PC-3 (cell line): ENCODE measurements at places on chromosomes 2 and 18. TPM values are rescaled to one million over a fixed set of nuclear protein-coding genes. Genes with fewer than 3 reads are reported as not detected.

CD8B2 gene
- total RNA-seq, result not detected in 2 replicates

GRCh38 chr2:201621293-201621999 is 21.9 kb downstream of the TMEM237 start:
- peak; percentile 52 for DNase-seq

- peak; percentile 35 for DNase-seq
These were observed 44.9 kb downstream of the PTPN2 start for GRCh38 chr18:12839057-12839525.

GRCh38 chr2:181281206-181281832 is 175.9 kb upstream of the ITGA4 start:
- no peak for DNase-seq

DNA sequence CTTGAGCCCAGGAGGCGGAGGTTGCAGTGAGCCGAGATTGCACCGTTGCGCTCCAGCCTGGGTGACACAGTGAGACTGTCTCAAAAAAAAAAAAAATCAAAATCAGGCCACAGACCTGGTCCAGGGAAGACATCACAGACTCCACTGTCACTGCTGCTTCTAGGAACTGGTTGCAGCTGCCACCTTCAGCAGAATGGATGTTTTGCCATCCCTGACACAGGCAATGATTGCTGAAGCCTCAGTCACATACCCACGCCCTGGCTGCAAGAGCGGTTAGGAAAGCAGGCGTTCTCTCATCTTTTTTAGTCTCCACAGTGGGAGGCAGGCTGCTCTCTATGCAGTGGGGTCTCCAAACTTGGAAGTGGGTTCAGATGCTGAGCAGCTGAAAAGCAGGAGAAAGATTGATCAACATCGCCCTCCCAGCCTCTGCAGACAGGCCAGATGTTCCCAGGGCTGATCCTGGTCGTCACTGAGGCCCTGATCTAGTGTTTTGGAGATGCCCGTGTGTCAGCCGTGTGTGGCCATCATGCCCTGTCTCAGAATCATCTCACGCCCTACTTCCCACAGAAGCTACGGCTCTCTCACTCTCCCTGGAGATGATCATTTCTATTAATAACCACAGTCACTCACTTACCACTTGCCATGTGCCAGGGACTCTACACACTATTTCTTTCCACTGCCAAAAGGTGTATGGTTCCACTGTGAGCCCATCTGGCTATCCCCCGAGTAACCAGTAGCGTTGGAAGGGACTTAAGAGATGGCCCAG is 91.8 kb downstream of the PLB1 start:
- DNase-seq, result no peak
